ENCODE measurements at places on chromosomes 5 and 9. TPM values are rescaled to one million over a fixed set of nuclear protein-coding genes. Genes with fewer than 3 reads are reported as not detected.

DNA sequence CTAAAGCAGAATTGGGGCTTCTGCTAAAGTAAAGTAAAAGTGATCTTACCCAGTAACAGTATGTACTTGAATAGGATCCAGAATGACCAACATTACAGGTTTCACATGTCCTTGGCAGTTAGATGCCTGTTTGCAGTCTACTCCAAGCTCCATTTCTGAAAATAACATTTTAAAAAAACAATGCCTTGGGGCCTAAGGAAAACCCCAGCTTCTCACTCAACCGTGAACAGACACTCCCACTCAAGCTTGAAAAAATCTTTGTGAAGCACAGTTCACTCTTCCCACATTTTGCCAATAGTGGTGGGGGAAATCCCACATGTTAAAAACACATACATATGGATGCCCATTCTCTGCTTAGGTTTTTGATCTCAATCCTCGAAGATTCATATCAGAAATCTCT, 304.1 kb downstream of the ARRDC3 start:
- H3K36me3 ChIP-seq = no peaks in the 10 kb centered on the region
- no peaks in the 10 kb centered on the region for H3K4me1 ChIP-seq
- H3K27ac ChIP-seq = no peak overlapping the region
- no peak overlapping the region for H3K4me3 ChIP-seq
- H3K27me3 ChIP-seq = peaks cover 4% of the 10 kb centered on the region
- no peak for DNase-seq

DNA sequence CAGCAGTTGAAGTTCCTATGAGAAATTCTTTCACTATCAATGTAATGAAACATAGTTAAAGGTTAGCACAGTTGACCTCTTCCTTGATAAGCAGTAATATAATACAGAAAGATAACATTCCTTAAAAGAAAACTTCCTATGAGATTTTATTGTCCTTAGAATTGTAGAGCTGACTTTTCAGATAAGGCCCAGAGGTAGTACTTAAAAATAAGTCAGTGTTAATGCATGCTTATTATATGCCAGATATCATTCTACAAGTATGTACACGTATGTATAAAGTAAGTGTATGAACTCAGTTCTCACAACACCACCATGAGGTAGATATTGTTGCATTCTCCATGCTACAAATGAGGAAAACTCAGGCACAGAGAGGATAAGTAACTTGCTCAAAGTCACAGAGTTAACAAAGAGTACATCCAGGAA, 15.3 kb downstream of the AP3S1 start:
- no peak for DNase-seq
- H3K27ac ChIP-seq = no peak overlapping the region

GRCh38 chr9:18848657-18849056, 184.4 kb downstream of the SAXO1 start:
- H3K27me3 ChIP-seq = no peaks in the 10 kb centered on the region
- H3K36me3 ChIP-seq = no peaks in the 10 kb centered on the region
- no peak overlapping the region for H3K27ac ChIP-seq

GRCh38 chr9:86515221-86515620, 161.0 kb upstream of the TUT7 start:
- H3K4me3 ChIP-seq = no peak overlapping the region
- no peaks in the 10 kb centered on the region for H3K4me1 ChIP-seq
- no peak overlapping the region for H3K27ac ChIP-seq
- H3K36me3 ChIP-seq = no peaks in the 10 kb centered on the region
- no peak for DNase-seq

Gene ZNF366
- total RNA-seq = not detected

All from activated B cell treated with CpG ODN at 0.5 μM for 24 hours (primary cell).